ENCODE measurements at places on chromosomes 4 and X.

- no peak for DNase-seq
Measured at GRCh38 chr4:61397174-61397573, 197.0 kb downstream of the ADGRL3 start.

DNA sequence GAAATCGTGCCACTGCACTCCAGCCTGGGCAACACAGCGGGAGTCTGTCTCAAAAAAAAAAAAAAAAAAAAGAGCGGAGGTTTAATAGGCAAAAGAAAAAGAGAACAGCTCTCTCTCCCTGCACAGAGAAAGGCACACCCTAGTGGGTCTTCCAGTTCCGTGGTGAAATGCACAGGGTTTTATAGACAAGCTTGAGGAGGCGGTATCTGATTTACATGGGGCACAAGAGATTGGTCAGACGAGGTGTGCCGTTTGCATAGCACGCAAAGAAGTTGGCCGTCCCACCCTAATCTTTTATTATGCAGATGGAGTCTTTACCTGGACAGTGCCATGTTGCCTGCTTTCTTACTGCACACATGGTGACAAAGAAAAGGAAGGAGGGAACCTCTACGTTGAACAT lies 33.5 kb upstream of the REST start:
- DNase-seq = peak; percentile 83

- no peak for DNase-seq
Measured at GRCh38 chr4:176404621-176405020, 84.9 kb downstream of the SPCS3 start.

DNA sequence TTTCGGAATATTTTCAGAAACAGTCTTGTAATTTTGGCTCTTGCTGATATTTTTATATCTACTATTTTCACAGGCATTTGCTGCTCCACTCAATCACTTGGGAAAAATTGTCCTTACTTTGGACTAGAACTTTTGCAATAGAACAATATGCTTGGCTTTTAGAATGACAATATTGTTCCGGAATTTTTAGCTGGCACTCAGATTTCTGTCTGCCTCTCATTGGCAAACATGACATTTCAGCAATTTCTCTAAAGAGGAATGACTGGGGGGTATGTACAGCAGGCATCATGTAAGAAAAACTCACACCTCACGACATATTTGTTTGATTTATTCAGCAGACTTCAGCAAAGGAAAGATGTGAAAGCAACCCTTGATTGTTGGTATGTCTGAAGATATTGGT lies 243.6 kb upstream of the GPRIN3 start:
- DNase-seq = no peak

DNA sequence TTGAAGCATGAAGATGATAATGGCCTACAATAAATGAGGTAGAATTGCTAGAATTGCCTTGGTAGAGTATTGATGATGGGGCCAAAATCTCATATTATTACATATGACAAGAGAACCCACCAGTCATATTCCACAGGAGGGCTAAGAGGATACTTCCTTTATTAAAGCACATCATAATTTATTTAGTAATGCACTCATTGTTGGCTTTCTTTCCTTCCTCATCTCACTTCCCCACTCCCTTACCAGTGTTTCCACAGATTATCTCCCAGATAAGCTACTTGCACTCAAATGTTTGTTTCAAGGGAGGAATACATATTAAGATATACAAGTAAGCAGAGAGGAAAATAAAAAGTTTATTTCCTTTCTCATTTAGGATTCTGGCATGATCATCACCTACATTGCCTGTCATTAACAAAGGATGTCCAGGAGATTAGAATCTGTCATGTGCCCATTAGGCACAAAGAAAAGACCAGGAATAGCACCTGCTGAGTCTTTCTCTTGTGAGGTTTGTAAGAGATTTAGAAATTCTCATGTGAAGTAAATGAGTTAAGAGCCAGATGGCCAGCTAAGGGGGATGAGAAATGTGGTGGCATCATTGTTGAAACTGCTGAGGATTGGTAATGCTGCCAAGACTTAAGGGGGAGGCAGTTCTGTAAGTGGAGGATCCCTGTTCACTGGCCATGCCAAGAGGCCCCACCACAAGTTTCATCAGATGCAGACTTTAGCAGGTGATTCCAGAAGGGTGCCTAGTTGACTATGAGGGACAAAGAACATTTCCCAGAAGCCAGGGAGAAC lies 52.4 kb upstream of the PRDM8 start:
- DNase-seq = no peak

DNA sequence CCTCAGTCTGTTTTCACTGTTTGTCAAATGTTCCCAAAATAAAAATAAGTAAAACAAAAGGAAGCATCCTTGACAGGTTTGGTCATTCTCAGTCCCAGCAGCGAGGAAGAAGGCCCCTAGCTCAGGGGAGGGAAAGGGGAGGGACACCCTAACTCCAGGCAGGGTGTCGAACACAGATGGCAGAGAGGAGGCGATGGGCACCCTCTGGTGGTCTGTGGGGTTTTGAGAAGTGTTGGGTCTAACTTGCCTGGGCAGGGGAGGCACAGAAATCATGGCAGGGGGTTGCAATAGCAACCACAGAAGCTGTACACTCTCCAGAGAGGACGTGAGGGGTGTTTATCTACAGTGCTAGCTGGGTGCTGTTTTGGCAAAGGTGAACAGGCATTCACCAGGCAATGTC lies 229.8 kb upstream of the SFRP2 start:
- no peak for DNase-seq
